ENCODE measurements at places on chromosomes 5 and 9.

DNA sequence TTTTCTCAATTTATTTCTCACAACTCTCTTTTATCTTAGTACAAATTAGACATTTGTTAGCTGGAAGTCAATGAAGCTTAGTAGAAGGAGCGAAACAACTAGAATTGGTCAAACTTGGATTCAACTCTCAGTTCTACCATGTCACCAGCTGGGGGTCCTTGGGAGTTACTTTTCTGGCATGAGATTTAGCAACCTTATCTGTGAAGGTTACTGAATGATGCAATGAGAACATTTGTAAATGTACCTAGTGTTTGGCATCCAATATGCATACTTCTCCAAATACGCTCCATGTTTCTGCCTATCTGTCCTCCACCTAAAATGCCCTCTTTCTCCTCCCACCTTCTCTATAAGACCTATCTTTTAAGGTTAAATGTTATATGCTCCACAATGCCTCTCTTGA lies 6.3 kb downstream of the HNRNPA0 start:
- no peak for DNase-seq

GRCh38 chr5:140151144-140152021 lies 23.6 kb upstream of the CYSTM1 start:
- no peak for DNase-seq

DNA sequence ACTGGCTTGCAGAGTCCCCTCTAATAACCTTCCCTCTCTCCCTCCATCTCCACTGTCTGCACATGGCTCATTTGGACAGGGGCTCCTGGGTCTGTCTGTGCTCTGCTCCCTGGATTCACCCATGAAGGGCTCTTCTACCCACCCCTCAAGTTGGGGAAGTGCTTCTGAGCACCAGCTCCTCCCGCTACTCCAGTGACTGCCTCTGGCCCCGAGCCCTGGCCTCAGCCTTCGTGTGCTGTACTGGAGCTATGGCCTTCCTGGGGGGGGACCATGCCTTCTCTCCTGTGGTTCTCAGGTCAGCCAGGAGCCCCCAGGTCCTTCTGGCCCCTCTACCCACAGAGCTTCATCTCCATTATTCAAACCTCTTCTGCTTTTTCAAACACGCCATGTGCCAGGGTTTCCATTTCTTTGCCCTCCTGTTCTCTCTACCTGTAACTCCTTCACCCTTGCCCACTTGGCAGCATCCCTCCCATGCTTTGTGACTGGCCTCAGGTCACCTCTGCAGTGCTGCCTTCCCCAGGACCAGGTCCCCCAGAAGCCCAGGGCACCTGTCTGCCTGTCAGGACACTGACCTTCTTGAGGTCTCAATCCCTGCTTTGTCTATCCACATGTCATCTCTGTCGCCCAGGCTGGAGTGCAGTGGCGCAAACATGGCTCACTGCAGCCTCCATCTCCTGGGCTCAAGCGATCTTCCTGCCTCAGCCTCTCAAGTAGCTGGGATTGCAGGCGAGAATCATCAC lies 9.5 kb downstream of the SH3PXD2B start:
- no peak for DNase-seq

DNA sequence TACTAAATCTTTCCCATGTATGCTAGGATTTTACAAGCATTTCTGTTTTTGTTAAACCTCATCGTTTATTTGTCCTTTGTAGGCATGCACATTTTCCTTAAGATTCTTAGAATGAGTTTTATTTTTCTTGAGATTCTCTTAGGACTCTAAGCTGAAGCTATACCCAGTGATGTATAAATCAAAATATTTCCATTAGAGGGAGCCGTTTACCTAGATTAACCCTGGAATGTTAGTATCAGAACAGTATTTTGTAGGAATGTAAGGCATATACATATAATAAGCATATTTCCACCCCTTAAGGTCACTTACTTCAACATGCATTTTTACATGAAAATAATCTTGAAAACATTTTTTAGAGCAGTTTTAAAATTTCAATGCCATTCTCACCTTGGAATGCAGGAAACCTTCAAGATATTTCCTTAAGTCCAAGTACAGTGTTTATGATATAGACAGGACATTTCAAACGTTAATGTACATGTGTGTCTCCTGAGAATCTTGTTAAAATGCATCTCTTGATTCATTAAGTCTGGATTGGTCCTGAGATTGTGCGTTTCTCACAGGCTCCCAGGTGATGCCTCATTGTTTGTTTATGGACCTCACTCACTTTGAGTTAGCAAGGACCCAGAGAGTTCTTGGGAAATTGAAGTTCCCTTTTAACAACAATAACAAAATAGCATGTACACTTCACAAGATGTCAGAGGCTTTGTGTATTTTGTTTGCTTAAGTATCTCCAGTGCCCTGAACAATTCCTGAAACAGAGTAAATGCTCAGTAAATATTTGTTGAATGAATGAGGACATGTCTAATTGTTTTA lies 34.9 kb upstream of the FCHO2 start:
- no peak for DNase-seq

- no peak for DNase-seq
Measured at GRCh38 chr5:33032271-33033070, 321.4 kb downstream of the NPR3 start.

GRCh38 chr5:136028782-136029742 lies at the start of gene TGFBI:
TSS of gene TGFBI (plus strand) at chr5:136028988. CDS start at chr5:136029056, 68 bp downstream.
- DNase-seq: peak; percentile 27

GRCh38 chr9:92911511-92912475 lies 34.0 kb upstream of the ZNF484 start:
- no peak for DNase-seq

DNA sequence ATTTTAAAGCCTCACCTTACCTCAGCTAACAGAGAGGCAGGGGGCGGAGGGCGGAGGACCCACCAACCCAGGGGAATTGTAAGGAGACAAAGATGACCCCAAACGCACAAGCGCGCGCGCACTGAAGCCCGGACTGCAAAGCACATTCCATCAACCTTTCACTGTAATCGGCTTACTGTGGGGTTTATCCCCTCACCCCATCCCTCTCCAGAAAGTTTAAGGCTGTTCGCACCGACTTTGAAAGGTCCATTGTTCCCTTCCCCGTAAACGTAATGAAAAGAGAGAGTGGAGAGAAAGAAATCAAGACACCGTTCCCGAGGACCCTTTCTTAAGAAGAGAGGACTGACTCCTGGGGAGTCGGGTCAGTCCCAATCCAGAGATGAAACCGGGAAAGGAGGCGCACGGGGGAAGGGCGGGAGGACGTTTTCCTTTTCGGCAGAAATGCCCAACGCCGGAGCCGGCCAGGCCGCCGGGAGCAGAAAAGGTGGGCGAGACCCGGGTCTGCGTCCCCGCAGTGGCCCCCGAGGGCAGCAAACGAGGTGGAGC lies 464 bp downstream of the CEMIP2 start:
- peak; percentile 31 for DNase-seq

GRCh38 chr9:35273591-35273990 lies 111.8 kb downstream of the UNC13B start:
- no peak for DNase-seq
